ENCODE measurements at places on chromosomes 13 and 19.

DNA sequence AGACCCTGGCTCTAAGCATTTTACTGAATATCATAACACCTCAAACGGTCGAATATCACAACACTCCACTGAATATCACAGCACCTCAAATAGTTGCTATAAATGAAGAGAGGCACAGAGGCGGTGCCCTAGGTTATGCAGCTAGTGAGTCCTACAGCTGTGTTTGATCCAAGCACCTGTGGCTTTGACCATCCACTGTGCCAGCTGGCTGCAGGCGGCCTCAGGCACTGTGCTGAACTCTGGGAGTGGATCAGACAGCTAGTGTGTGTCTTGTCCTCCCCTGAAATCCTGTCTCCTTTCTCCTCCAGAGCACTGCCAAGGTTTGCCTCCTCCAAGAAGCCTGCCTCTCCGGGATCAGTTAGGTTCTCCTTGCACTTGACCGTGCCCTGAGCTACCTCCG, 7.3 kb downstream of the NOSIP start:
- no peak for DNase-seq

DNA sequence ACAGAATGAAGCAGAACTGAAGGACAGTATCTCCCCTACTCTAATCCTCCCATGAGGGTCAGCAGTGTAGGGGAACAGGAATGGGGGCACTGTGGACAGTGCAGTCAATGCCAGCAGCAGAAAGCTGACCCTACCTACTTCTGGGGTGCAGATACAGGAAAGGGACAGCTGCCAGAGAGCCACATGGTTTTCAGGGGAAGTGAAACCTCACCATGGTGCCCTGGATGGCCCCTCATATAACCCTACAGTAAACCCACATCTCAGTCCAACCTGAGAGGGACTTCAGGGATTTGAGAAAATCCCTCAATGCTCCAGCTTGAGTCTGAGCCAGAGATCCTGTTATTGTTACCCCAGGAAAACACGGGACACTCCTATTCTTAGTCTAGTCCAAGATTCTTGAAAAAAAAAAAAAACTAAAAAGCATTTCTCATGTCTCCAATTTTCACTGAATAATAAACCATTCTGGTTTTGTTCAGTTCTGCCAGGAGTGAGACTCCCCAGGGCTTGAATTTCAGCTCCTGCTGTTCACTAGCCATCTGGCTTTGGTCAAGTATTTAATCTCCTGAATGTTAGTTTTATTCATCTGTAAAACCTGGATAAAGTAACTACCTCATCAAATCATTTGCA, 511.6 kb upstream of the ARGLU1 start:
- DNase-seq, result no peak

- DNase-seq, result no peak
Measured at GRCh38 chr19:10096615-10096963, 5.9 kb downstream of the ANGPTL6 start.

DNA sequence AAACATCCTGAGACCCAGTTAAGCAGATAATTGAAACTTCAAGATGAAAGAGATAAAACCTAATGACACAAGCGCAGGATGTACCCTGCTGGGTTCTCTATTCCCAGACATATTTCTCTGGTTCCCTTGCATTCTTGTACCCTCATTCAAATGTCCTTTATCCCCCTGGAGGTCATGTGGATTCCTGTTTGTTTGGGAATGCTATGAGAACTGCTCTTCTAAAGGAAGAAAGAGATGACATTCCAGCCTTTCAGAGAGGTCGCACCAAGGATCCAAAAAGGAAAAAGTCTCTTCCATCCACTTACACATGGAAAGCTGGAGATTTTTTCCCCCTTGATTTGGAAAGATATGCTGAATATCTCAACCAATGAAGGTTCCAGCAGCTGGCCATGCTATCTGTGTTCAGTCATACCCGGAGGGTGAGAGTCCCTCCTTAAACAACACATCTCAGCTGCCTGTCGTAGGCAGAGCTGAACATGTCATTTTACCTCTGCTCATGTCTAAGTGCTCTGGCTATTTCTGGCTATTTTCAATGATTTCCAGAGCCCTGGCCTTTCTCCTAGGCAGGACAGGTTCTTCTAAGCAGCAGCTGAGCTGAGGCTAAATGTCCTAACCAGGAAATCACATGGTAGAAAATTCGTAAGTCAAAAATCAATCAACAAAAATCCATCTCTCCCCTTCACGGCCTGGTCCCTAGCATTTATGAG, 52.5 kb downstream of the C13orf42 start:
- DNase-seq, result no peak

DNA sequence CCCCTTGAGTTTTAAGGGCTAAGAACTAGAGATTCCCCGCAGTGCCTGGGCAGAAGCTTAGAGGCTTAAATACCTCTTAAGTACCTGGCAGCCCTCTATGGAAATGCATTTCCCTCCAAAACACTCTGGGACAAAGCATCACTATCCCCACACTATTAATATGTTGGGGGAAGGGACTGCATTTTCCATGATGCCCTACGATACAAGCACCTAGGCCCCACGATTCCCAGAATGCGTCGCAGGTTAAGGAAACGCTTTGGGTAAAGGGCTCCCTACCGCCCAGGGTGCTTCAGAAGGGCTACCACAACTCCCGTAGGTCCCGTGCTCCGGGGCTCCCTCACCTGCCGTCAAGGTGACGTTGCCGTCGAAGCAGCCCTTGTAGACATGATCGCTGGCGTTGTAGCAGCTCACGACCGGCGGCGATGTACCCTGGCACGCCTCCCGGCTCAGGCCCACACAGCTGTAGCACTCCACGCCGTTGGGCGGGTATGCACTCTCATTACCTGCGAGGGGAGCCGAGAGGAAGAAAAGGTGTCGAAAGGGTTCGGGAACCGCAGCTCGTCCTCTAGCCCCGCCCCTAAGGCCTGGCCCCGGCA, 2.5 kb downstream of the LYPD3 start:
- no peak for DNase-seq

GRCh38 chr19:8336660-8337059, 6.4 kb downstream of the KANK3 start:
- DNase-seq, result no peak

GRCh38 chr19:29396925-29397324, 128.9 kb upstream of the VSTM2B start:
- no peak for DNase-seq

- DNase-seq, result no peak
Measured at GRCh38 chr19:34512254-34512822, 30.8 kb downstream of the WTIP start.

DNA sequence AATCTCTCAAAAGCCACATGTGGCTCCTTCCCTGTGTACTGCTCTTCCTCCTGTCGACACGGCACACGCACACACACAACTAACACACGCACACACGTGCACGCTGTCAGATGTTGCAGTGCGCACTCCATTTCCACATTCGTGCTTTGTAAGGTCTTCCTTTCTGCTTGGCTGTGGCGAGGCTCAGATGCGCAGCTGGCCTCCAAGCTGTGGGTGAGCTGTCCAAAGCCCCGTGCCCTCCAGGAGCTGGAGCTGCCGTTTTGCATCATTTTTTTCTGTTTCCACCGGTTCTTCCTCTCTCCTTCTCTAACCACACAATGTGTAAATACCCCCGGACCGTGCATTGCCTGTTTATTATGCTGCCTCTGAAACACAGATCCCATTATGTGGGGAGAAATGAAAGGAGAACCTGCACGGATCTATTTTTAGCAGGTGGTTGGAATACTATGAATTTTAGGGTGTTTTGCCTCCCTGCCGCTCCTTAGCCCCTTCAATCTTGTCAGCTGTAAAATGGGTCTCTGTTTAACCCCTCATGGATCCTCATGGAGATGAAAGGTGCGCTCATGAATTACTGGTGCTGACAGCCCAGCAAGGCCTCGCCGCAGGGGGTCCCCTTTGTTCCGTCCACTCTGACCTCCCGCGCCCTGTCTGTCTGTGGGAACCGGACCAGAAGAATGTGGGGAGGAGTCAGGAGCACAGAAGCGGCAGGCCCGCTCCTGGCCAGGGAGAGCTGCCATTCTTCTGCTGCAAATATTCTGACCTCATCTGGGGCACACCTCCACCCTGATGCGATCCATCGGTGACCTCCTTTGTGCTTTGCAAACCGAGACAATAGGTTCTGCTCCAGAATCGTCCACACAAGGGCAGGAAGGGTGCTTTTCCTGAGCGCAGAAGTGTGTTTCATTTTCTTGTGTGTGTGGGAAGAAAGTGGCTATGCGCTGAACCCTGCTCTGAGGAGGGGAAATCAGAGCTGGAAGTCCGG, 137.7 kb downstream of the SOX1 start:
- no peak for DNase-seq

- DNase-seq, result no peak
Measured at GRCh38 chr13:90738881-90739280, 608.6 kb upstream of the MIR17HG start.

Data from NCI-H748 treated with DMSO at 0.1 percent for 48 hours (cell line).